ENCODE measurements at places on chromosomes 6 and 20.

DNA sequence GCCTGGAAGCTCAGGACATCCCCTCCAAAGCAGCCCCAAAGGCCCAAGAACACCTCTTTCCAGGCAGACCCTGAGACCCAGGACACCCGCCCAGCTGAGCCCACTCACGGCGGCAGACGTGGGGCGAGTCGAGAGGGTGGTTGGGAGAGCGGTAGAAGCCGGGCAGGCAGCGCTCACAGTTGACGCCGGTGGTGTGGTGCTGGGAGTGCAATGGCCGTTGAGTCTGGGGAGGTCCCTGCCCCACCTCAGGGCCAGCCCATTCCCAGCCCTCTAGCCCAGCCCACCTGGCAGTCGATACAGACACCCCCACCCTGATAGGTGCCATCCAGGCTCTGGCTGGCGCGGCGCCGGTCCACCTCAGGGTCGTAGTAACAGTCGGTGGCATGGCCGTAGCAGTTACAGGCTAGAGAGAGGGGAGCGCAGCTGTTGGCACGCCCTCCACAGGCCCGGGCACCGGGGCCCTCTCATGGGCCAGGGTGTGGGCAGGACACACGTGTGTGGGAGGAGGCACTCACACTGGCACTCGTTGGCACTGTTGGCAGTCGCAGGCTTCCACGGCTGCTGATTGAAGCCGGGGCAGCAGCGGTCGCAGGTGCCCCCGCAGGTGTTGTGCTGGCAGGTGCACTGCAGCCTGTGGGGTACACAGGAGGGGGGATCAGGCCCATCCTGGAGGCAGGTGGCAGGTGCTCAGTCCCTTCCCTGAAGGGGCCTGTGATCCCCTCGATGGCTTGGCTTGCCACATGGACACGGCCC lies 20.5 kb downstream of the LAMA5 start:
- no peak for DNase-seq

DNA sequence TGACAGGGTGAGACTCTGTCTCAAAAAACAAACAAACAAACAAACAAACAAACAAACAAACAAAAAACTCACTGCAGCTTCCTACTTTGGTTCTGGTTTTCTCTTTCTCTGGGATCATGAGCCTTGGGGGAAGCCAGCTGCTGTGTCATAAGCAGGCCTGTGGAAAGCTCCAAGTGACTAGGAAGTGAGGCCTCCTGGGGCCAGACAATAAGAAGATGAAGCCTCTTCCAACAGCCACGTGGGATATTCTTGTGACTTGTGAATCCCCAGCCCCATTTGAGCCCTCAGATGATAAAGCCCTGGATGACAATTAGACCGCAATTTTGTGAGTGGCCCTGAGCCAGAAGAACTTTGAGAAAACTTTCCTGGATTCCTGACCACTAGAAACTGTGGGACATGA lies 11.4 kb downstream of the HLA-A start:
- DNase-seq, result no peak

GRCh38 chr6:132405143-132405915 lies 4.1 kb upstream of the MOXD1 start:
- no peak for DNase-seq

DNA sequence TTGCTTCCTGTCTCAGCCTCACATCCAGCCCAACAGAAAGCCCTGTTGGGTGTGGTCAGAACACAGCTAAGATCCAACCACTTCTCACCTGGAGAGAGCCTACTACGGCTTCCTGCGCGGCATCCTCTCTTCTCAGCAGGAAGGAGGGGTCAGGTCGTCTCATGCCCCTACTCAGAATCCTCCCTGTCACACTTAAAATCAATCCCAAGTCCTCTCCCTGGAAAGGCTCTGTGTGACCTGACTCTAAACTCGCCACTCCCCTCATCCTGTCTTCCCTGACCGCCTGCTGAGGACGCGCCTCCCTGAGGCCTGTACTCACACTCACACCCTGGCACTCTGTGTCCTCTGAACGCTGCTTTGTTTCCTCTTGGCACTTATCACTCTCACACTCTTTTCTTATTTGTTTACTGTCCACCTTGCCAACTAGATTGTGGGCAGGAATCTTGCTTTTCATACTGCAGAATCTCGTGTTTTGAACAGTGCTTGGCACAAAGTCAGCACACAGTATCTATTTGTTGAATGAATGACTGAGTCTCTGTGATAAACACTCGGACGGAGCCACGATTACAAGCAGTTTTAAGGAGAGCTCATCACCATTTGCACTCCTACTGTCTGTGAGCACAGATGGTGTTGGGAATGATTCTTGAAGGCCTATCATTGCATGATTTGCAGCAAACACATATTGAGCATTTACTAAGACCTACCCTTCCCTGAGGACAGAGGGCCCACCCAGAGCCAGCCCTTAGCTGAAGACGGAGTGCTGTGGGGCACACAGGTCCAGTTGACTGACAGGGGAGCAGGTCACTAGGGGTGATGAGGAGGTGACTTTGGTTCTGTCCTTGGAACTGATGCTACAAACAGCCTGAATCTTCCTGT lies 18.7 kb downstream of the RAB5IF start:
- no peak for DNase-seq

DNA sequence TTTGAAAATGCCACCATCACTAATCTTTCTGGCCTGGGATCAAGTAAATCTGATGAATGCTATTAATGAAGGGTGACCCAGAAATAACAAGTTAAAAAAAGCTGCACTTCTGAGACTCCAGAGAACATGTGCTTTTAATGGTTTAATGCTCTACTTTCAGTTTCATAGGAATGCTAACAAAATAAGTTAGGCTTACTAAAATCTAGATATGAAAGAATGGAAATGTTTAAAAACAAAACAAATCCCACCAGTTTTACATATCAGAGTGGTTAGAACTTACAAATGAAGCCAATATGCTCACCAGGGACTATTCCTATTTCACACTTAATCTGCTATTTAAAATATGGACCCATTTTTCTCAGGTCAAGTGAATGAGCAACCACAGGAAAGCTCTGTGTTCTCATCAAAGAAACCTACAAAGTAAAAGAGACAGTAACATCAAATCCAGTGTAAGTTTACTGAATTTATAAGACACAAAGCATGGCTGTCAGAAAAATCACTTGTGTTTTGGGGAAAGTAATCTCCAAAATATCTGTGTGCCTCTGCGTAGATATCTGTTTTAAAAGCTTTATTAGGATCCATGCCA lies 40.3 kb downstream of the FYN start:
- DNase-seq, result no peak

DNA sequence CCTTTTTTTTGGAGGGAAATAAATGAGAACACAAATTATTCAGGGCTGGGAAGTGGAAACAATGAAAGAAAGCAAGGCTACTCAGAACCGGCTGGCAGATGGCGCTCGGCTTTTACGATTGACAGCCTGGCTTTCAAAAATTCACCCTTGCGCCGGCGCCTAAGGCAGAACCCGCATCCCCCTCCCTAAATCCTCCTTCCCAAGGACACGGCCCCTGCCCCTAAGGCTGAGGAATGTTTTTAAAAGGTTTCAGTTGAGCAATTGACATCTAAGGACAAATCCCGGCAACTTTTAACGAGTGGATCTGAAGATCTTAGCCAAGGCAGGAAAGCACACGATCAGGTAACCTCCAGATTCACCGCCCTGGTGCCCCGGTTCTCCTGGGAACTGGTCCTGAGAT lies 16.3 kb downstream of the GNAS start:
- no peak for DNase-seq

- no peak for DNase-seq
Measured at GRCh38 chr6:13762611-13763441, 51.2 kb upstream of the RANBP9 start.

GRCh38 chr20:38473367-38473795 lies 738 bp downstream of the RALGAPB start:
- peak; percentile 32 for DNase-seq

- DNase-seq, result no peak
Measured at GRCh38 chr6:32645047-32645703, 8.0 kb downstream of the HLA-DQA1 start.

- no peak for DNase-seq
Measured at GRCh38 chr6:148736774-148737412, 9.9 kb upstream of the UST start.

DNA sequence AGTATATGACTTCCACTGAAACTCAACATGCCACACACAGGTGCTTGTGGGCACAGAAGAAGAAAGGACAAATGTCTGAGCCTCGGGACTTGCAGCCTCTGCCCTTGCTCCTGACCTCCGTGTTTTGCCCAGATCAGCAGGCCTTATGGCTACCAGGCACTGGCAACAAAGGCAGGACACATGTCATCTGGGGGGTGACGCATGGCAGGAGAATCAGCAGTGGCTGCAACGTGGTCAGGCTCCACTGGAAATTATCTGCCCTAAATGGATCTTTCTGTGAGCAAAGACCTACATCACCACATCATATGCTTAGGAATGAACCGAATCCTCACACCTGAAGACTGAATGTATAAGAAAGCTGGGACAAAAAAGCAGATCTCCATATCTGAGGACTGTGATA lies 78.9 kb downstream of the ELOVL5 start:
- no peak for DNase-seq

DNA sequence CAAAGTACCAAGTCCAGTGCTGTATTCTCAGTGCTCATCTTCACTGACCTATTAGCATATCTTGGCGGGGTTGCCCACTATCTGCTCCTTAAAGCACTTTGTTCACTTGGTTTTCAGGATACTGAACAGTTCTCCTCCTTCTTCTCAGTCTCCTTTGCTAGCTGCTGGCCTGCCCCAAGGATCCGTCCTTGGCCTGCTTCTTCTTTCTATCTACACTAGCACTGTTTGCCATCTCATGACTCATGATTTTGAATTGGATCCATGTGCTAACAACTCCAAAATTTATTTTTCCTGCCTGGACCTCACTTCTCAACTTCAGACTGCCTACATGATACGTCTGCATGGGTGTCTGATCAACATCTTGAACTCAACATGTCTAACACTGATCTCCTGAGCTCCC lies 15.5 kb downstream of the TPD52L1 start:
- no peak for DNase-seq

DNA sequence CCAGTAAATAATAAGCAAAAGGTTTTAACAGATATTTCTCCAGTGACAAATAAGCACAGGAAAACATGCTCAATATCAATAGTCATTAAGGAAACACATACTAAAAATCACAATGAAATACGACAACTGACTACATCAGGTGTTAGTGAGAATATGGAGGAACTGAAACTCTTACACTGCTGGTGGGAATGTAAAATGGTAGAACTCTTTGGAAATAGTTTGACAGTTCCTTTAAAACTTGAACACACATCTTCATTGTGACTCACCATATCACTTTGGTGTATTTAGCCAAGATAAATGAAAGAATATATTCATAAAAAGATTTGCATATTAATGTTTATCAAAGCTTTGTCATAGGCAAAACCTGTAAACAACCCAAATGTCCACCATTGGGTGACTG lies 11.3 kb upstream of the MAP3K5 start:
- no peak for DNase-seq

DNA sequence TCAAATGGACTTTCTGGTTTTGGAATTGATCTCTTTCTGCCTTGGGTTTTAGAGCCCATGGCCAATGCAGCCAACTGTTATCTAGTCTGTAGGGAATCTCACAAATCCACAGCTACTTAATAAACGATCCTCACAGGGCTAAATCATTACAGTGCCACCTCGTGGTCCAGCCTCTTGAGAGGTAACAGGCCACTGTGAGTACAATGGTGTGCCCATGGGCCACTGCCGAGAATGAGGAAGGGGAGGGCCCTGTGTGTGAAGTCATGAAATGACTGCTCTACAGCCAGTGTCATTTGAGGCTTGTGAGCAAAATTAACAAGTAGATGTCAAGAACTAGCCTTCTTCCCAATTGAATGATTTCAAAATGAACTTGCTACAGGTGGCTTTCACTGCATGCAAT lies 54.3 kb upstream of the GMPR start:
- DNase-seq, result no peak

DNA sequence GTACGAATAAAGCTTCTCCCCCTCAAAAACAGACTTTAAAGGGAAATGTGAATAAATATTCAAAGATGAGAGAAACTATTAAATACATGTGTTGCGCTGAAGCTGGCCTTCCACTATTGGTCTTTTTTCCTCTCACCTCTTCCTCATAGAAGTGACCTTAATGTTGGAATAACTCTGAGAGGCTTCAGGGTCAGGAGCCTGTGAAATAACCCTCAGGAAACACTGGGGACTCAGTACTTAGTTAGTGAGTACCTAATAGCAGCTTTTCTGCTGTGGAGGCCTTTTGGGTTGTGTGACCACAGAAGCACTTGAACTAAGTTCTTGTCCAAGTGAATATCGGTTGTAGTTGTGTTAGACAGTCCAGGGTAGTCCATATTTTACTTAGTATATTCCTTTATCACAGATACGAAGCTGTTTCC lies 799 bp upstream of the SHPRH start:
- no peak for DNase-seq

- no peak for DNase-seq
Measured at GRCh38 chr6:168374051-168374502, 54.5 kb upstream of the DACT2 start.

DNA sequence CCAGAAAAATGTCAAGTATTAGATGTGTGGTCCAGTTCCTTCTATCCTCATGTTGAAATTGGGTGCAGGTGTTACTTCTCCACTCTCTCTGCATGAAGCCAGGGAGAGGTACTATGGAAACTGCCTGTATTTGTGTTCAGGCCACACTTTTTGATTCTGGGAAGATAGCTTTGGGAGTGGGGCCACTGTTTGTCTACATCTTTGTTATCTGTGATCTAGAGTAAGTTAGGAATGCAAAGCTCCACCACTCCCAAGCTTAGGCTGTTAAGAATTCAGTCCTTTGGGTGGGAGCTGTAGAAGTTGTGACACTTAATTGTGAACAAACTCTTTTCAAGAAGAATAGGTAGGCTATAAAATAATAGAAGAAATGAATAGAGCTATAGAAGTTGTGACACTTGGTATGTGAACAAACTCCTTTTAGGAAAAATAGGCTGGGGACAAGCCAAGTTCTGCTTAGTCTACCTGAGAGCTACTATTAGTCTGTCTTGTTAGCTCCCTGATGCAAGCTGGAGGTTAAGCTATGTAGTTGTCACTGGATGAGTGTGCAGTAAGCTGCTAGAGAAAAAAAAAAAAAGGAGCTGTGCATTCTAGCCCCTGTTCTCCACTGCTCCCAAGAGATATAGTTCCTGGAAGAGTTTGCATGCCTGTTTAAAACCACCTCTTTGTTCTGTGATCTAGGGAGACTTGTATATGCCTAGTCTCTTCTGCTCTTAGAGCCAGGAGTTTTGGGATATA lies 7.1 kb upstream of the GFRAL start:
- DNase-seq, result no peak

DNA sequence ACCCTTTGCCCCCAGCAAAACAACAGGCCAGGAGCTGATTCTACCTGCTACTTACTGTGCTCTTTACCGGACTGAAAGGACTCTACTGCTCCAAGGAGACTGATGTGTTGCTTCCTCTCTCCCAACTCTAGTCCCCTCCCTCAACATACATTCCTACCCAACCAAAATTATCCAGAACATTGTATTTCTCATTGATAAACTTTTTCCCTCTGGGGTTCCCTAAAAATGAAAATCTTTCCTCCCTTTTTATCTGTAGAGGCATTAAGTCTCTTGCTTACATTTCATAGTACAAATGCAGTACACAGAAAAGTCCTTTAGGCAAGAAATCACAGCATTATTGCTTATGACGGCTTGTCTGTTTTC lies 940 bp upstream of the HS3ST5 start:
- DNase-seq, result no peak

Measured in heart right ventricle (tissue), 16 donors.